ENCODE measurements at places on chromosomes 2 and 18. TPM values are rescaled to one million over a fixed set of nuclear protein-coding genes. Genes with fewer than 3 reads are reported as not detected.

The GALR1 gene
- total RNA-seq: not detected

The DPYSL5 gene
- 110 TPM for total RNA-seq

The CYP20A1 gene
- 17.1 TPM for total RNA-seq

The MAP3K2 gene
- 54.8 TPM for total RNA-seq

The LAMA1 gene
- not detected for total RNA-seq

The CIB4 gene
- total RNA-seq: not detected

The TEKT4 gene
- not detected for total RNA-seq

The SALL3 gene
- not detected for total RNA-seq

The SH3BP4 gene
- total RNA-seq: 19.9 TPM

The SMC6 gene
- 49.5 TPM for total RNA-seq

The POTEC gene
- not detected for total RNA-seq

The RNMT gene
- 31.4 TPM for total RNA-seq

The C1GALT1C1L gene
- total RNA-seq: 0.41 TPM

The INPP1 gene
- 3.2 TPM for total RNA-seq

The CDK15 gene
- 0.11 TPM for total RNA-seq

The HDLBP gene
- total RNA-seq: 581 TPM

The SIX3 gene
- 0.59 TPM for total RNA-seq

The AQP12B gene
- total RNA-seq: not detected

The MAB21L4 gene
- total RNA-seq: not detected

The SLC38A11 gene
- total RNA-seq: not detected

The METTL21A gene
- 40.4 TPM for total RNA-seq

The GFPT1 gene
- total RNA-seq: 53.0 TPM

The VWA3B gene
- not detected for total RNA-seq

The UNC80 gene
- total RNA-seq: 1.6 TPM

The ORC4 gene
- total RNA-seq: 63.9 TPM

The CNPPD1 gene
- total RNA-seq: 38.0 TPM

The UGT1A6 gene
- total RNA-seq: not detected

The STARD6 gene
- total RNA-seq: not detected

The GREB1L gene
- total RNA-seq: not detected

The MYOM1 gene
- total RNA-seq: 0.46 TPM

The SSB gene
- total RNA-seq: 231 TPM

The STPG4 gene
- 0.75 TPM for total RNA-seq

The HAT1 gene
- 115 TPM for total RNA-seq

The PTH2R gene
- not detected for total RNA-seq
